ENCODE measurements at places on chromosomes 16 and 17.

- DNase-seq = no peak
These were observed 101.8 kb downstream of the FTO start for GRCh38 chr16:53805752-53806151.

GRCh38 chr16:89408315-89408714, 82.0 kb downstream of the ANKRD11 start:
- DNase-seq = no peak

- no peak for DNase-seq
These were observed 5.2 kb downstream of the FAM83G start for GRCh38 chr17:18999394-18999793.

DNA sequence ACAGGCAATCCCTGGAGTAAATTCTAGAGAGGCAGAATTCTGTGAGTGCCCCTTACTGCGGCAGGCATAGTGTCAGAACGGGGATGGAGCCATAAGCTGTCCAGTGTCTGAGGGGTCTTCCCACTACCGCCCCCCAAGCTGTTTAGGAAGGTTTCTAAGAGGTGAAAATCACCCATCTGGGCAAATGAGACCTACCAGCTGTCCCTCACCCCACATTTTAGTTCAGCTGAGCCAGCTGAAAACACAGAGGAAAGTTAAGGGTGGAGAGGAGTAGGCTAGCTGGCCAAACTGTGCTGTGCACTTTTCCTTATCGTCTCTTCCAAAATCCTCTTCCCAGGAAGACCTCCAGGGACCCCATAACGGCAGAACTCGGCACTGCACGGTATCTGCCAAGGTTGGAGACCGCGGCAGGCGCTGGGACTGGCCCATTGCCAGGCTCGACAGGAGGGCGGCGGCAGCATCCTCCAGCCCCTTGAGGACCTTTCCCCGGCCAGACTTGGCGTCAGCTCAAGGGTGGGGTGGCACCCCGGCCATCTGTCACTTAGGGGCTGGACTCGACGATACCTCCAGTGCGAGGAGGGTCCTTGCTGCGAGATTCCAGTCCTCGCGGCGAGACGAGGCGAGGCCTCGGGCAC, 955 bp downstream of the ACLY start:
- peak; percentile 38 for DNase-seq

DNA sequence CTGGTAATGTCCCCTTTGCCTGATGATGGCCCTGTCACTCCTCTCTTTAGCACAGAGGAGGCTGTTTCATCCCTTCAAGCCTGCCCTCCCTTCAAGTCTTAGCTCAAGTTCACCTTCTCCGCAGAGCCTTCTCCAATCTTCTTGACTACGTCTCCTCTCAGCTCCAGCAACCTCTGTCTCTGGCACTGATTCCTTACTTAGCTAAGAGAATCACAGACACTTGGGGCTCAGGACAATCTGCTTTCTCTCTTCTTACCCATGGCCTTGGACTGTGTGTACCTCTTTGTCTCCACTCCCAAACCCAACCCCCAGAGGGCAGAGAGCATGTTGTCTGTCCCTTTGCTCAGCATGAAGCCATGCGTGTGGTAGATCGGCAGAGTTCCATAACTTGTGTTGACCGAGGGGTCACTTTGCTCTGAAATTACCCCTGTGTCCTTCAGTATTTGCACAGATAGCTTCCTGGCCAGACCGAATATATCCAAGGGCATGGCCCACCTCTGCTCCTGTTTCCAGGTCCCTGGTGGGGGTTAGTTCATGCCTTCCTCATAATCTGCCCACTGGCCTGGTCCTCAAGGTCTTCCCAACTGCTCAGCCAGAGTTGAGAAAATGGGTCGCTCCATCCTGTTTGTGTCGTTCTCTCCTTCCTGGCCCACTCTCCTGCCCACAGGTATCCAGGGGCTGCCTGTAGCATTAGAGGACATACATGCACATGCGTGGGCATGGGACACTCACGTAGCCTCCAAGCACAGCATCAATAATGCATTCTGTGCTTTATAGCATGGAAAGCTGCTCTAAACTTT, 41.6 kb downstream of the MAPT start:
- DNase-seq = no peak

DNA sequence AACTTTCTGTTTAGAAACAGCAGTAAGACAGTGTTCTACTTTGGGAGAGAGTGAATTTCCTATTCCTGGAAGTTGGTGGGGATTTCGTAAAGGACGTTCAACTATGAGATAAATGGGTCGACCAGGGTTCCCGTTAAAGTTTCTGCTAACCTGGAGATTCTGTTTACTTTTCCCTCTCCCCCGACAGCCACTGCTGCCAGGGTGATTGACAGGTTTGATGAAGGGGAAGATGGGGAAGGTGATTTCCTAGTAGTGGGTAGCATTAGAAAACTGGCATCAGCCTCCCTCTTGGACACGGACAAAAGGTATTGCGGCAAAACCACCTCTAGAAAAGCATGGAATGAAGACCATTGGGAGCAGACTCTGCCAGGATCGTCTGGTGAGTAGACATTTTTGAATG, 1.3 kb downstream of the AATF start:
- no peak for DNase-seq

GRCh38 chr16:88208112-88208511, 174.6 kb upstream of the ZNF469 start:
- no peak for DNase-seq

- DNase-seq = no peak
These were observed 2.9 kb downstream of the CMIP start for GRCh38 chr16:81447383-81448101.

GRCh38 chr16:728890-729744, 2.2 kb downstream of the HAGHL start:
- no peak for DNase-seq

- peak; percentile 90 for DNase-seq
These were observed 17.1 kb downstream of the LIG3 start for GRCh38 chr17:34997355-34997862.

DNA sequence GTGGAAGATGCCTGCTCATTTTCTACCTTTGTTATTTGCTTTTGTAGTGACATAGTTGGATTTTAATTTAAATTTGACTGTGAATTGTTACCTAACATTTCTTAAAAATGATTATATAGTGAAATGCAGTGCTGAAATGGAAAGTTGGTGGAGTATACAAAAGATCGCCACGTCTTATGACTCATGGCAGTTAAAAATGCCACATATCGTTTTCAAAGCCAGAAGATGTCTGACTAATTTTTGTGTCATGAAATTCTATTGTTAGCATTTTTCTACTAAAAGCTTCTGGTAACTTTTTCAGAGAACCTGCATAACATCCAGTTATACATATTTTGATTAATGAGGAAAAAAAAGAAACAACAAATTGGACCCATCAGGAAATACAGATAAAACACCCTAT, 20.6 kb downstream of the MAP2K4 start:
- peak; percentile 85 for DNase-seq

DNA sequence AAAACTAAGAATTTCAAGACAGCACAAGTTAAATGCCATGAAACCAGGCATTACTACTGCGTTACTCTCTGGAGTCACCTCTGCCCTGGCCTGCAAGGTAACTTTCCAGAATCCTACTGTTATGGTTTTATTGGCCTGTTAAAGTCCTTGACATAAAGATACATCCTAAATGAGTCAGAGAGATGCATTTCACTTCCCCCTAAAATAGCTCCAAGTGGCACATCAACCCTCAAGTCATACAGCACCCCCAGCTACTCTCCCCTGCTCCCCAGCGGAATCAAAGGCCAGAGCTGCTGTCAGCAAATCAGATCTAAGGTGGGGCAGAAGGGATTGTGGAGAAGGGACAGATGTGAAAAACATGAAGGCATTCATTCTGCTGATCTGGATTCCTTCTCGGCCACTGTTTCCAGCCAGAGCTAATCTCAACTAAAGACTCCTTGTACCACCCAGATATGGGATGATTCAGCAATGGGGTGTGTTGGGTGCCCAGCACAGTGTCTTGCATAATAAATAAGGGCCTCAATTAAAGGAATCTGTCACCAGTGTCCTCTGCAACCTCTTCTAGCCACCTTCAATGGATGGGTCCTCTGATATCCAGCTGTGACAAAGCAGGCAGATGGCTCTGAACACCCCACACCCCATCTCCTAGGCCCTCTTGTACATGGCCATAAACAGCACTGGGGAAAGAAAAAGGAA, 8.5 kb upstream of the CCL1 start:
- DNase-seq = no peak

DNA sequence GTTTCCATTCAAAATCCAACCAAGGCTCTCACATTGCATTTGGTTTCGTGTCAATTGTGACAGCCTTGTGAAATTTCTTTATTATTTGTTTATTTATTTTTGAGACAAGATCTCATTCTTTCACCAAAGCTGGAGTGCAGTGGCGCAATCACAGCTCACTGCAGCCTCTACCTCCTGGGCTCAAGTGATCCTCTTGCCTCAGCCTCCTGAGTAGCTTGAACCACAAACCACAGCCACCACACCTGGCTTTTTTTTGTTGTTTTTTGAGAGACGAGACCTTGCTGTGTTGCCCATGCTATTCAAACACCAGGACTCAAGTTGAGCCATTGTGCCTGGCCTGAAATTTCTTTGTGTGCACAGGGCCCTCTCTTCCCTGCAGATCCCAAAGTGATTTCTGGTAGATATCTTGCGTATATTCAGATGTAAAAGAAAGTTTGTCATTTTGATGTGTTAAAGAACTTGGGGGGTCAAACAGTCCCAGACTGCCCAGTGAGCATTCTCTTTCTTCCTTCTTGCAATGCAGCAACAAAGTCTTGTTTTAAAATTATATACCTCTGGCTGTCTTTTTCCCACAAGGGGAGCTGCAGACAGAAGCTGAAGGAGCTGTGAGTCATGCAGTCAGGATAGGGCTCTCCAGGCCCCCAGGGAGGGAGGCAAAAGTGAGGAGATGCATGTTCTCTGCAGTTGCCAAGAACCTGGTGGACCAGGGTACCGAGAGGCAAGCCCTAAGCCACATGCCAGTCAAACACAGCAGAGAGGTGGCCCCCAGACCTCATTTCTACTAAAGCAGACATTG, 15.5 kb upstream of the USP22 start:
- peak; percentile 13 for DNase-seq

GRCh38 chr17:49571283-49571682, 4.4 kb upstream of the NXPH3 start:
- DNase-seq = no peak

DNA sequence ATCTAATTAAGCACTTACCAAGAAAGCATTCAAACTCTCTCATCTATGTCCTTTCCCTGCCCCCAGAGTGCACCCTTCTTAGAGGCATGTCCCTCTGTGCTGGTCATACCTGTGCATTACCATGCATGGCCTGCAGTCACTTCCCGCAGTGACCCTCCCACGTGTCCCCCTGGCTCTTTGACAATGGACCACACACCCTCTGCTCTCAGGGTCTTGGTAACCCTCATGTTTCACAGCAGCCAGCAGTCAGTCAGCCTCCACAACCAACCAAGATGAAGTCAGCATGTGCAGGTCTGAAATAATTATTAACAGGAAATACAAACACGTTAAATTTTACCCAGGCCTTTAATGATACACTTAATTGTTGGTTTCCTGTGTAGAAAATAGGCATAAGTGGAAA, 10.1 kb downstream of the KRT33A start:
- DNase-seq = no peak

- peak; percentile 64 for DNase-seq
These were observed 13.6 kb downstream of the CEP20 start for GRCh38 chr16:15874745-15875314.

DNA sequence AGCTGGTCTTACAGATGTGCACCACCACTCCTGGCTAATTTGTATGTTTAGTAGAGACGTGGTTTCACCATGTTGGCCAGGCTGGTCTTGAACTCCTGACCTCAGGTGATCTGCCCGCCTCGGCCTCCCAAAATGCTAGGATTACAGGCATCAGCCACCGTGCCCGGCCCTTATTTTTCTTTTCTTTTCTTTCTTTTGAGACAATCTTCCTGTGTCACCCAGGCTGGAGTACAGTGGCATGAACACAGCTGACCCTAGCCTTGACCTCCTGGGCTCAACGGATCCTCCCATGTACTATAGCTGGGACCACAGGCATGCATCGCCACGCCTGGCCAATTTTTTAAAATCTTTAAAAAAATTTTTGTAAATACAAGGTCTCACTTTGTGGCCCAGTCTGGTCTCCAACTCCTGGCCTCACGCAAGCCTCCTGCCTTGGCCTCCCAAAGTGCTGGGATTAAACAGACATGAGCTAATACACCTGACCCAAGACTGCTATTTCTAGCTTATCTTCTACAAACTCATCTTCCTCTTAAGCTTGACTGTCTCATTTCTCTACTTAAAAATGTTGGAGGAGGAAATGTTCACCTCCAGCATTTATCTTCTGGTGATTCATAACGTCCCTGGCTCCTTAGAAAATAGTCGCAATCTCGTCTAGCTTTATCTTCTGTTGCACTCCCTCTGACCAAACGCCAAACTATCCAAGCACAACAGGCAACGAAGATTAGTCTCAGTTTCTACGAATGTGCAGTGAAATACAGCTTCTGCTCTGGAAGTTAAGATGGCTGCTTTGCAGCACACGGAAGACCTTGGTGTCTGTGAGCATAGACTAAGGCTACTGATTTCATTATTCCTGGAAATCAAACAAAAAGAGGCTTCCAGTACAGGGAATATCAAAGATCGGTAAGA, 8.2 kb upstream of the TMEM94 start:
- DNase-seq = no peak

DNA sequence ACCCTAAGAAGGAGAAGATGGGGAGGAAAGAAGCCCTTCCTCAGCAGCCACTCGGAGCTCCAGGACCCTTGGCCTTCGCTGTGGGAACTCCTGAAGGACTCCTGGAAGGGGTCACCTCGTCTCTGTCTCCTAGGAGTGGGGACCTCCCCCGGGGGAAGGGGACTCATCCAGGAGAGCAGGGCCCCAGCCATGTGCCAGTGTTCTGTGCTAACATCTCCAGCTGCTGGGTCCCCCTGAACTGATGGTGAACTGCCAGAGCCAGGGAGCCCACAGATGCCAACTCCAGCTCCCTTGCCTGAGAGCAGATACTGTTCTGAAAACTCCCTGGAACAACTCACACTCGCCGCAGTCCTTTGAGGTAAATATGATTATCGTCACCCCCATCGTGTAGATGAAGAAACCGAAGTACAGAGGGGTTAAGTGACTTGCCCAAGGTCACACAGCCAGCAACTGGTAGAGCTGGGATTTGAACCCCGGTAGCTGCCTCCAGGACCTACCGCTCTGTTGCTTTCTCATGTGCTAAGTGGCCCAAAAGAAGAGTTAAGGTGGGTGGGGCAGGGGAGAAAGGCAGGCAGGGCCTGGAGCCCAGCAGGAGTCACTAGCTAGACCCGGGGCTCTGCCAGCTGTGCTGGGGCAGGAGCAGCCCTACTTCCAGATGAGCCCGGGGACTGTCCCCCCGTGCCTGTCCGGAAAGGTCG, 10.5 kb downstream of the TIMM22 start:
- DNase-seq = no peak

- no peak for DNase-seq
These were observed 42.8 kb downstream of the CDK5R1 start for GRCh38 chr17:32529604-32530003.

DNA sequence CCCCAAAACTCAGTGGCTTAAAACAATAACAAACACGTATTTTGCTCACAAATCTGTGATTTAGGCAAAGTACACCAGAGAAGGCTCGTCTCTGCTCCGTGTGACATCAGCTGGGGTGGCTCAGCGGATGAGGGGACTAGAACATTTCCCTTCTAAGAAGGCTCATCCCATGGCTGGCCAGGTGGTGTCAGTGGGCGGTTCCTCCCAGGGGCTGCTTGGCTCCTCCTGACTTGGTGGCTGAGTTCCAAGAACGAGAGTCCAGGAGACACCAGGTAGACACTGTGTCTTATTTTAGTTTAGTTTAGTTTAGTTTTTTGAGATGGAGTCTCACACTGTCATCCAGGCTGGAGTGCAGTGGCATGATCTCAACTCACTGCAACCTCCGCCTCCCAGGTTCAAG, 5.6 kb upstream of the CHMP6 start:
- DNase-seq = no peak

GRCh38 chr17:19254651-19255050, 17.5 kb downstream of the EPN2 start:
- no peak for DNase-seq
